ENCODE measurements at places on chromosomes 2 and 18. TPM values are rescaled to one million over a fixed set of nuclear protein-coding genes. Genes with fewer than 3 reads are reported as not detected.

- DNase-seq = peak; percentile 27
Measured at GRCh38 chr2:26068602-26069298, 34.9 kb downstream of the RAB10 start.

DNA sequence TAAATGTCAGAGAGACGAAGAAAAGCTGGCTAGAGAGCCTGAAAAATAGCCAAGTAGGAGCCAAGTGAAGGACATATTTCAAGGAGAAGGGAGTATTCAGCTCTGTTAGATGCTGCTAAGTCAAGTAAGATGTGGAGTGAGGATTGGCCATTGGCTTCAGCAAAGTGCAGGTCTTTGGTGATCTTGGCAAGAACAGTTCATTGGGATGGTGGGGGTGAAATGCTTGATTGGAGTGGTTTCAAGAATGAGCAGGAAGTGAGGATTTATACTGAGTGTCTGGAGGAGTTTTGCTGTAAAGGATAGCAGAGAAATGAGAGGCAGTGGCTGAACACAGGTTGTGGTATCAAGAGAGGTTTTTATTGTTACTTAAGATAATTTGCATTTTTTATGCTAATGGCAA is 139.7 kb downstream of the PRPF40A start:
- no peak for DNase-seq

DNA sequence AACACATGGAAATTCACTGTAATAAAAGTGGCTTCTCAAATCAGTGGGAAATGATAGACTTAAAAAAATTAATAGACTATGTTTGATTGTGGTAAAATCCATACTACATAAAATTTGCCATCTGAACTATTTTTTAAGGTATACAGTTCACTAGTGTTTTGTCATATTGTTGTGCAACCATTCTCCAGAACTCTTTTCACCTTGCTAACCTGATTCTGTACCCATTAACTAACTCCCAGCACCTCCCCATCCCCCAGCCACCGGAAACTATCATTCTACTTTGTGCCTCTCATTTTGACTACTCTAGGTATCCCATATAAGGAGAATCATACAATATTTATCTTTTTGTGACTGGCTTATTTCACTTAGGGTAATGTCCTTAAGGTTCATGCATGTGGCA is 153.3 kb downstream of the PTPRM start:
- DNase-seq = no peak

The LTBP1 gene
- total RNA-seq = 111 TPM

DNA sequence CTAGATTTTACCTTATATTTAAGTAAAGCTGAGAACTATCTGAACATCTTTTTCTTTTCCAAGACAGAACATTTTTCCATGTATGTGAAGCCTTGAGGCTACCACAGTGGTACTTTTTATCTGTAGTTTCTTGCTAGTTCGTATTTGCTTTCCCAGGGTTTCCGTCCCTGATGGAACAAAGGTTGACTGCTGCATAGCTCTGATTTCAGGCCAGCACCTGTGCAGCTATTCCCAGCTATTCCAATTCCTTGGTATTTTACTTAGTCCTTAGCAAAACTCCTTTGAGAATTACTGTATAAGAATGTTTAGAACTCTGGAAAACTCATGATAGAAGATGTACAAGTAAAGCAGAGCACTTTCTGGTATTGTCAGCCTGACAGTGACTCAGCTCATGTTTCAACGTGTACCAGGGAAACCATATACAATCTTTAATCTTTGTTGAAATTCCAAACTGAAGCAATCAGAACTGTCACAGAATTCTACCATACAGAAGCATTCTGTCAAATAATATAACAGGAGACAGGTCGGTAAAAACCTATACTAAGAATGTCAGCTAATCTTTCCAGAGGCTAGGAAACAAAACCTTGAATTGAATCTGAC is 162.2 kb downstream of the PKP4 start:
- no peak for DNase-seq

- DNase-seq = no peak
Measured at GRCh38 chr2:151845884-151846283, 17.7 kb upstream of the ARL5A start.

DNA sequence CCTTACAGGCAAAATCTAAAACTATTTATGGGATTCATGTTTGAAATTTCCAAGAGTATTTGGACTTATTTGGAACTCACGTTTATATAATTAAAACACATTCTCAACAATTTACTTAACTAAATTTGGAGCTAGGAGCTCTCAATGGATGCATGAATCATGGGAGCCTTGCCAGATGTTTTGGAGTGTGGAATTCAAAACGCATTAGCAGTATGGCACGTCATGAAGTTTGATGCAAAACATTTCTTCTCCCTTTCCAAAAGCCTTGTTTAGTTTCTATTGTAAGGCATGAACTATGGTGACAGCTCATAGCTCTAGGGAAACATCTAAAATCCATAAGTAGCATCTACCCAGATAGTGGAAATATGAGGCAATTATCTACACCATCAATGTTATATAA is 701.6 kb downstream of the SATB2 start:
- peak; percentile 80 for DNase-seq

The MEP1B gene
- not detected for total RNA-seq

The ZNF385B gene
- 0.89 TPM for total RNA-seq

The COL4A3 gene
- 0.20 TPM for total RNA-seq

- no peak for DNase-seq
Measured at GRCh38 chr2:149164827-149165226, 126.3 kb downstream of the LYPD6B start.

GRCh38 chr2:238387332-238387731 is 39.4 kb upstream of the ASB1 start:
- no peak for DNase-seq

DNA sequence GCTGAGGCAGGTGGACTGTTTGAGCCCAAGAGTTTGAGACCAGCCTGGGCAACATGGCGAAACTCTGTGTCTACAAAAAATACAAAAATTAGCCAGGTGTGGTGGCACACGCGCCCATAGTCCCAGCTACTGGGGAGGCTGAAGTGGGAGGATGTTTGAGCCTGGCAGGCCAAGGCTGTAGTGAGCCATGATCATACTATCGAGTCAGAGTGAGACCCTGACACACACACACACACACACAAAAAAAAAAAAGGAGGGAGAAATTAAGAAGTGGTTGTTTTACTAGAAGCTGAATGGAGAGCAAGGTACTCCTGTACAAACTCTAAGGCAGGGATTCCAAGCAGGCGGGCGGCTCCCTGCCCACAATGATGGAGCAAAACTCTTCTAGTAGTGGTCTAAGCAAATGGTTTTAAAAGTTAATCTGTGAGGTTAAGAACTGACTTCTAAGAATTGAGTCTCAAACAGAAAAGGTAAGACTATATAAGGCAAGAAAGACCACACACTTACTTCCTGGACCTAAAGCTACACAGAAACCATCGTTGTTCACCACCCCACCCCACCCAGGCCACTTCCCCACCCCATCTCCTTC is 2.6 kb downstream of the ANKRD44 start:
- no peak for DNase-seq

DNA sequence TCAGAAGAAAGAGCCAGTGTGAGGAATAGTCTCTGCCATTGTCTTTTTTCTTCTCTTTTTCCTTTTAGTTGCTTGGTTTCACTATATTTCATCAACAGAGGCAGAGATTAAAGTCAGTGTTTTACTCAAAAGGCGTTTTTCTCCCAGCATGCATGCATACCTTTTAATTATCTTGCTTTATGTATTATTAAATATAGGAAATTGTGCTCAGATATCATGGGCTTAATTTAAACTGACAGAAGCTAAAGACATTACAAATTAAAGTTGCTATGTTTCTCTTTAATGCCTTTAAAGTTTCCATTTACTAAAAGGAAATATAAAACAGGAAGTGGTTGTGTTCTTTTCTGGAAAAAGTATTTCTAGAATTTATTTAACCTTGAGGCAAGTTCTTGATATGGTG is 223.3 kb upstream of the ATP5MC3 start:
- no peak for DNase-seq

The SERPINB12 gene
- total RNA-seq = 64.6 TPM

The IHH gene
- total RNA-seq = 0.10 TPM

The GPBAR1 gene
- total RNA-seq = 0.39 TPM

DNA sequence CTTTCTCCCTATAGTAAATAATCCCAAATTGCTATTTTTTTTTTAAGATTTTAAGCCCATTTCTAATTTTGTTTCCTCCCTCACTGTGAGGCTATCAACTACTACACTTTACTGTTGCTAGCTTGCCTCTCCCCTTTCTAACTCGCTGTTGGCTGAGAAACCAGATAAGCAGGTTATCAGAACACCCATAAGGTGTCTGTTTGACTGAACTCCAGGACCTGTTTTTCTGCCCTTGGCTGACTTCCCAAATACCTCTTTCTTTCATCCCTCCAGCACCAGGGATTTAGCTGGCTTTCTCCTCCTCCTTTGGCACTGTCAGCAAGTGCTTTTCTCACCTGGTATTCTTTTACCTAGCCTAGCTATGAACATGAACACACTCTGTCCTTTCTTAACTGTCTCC is 11.1 kb downstream of the TRAK2 start:
- DNase-seq = no peak

GRCh38 chr2:162885281-162886070 is 46.9 kb upstream of the KCNH7 start:
- DNase-seq = no peak

The CHRNG gene
- total RNA-seq = 1.6 TPM

The GALNT1 gene
- 76.7 TPM for total RNA-seq

- DNase-seq = no peak
Measured at GRCh38 chr2:239146011-239146641, 254.7 kb downstream of the HDAC4 start.

The CNDP2 gene
- 34.9 TPM for total RNA-seq

The FAM110C gene
- total RNA-seq = 3.6 TPM

GRCh38 chr18:2662990-2663389 is 7.5 kb downstream of the SMCHD1 start:
- no peak for DNase-seq

The SULT1C4 gene
- total RNA-seq = 14.7 TPM

DNA sequence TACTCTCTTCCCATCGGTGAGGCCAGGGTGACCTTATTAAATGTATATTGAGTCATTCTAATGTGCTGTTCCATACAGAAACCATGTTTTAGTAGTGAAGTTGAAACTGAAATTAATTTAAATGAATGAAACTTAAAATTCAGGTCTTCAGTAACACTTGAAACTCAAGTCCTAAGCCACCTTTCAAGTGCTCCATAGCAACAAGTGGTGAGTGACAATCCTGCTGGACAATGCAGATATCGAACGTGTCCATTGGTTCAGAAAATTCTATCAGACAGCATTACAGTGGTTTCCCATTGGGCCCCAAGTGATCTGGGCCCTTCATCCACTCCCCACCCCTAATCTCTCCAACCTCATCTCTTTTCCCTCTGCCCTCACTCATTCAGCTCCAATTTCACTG is 48.7 kb downstream of the HNMT start:
- DNase-seq = no peak

DNA sequence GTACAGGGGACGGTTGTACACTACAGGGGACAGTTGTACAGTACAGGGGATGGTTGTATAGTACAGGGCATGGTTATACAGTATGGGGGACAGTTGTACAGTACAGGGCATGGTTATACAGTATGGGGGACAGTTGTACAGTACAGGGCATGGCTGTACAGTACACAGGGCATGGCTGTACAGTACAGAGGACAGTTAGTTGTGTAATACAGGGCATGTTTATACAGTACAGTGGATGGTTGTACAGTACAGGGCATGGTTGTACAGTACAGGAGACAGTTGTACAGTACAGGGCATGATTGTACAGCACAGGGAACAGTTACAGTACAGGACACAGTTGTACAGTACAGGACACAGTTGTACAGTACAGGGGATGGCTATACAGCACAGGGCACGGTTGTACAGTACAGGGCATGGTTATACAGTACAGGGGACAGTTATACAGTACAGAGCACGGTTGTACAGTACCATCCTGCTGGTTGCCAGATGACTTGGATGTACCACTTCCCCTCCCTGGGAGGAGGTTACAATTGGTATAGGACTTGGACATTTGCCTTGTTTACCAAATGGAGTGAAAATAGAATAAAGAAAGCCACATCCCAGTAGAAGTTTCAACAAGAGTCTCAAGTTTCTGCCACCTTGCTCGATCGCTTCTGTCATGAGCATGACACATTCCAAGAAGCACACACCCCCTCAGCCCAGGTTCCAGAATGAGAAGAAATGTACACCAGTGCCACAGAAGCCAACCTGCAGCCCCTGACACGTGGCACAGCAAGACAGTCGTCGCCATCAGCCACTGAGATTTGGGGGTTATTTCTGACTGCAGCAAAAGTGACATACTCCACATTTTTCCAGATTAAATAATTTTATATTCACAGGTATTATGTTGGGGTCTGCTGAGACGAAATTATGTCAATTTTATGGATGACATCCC is 16.0 kb downstream of the CYRIA start:
- no peak for DNase-seq

DNA sequence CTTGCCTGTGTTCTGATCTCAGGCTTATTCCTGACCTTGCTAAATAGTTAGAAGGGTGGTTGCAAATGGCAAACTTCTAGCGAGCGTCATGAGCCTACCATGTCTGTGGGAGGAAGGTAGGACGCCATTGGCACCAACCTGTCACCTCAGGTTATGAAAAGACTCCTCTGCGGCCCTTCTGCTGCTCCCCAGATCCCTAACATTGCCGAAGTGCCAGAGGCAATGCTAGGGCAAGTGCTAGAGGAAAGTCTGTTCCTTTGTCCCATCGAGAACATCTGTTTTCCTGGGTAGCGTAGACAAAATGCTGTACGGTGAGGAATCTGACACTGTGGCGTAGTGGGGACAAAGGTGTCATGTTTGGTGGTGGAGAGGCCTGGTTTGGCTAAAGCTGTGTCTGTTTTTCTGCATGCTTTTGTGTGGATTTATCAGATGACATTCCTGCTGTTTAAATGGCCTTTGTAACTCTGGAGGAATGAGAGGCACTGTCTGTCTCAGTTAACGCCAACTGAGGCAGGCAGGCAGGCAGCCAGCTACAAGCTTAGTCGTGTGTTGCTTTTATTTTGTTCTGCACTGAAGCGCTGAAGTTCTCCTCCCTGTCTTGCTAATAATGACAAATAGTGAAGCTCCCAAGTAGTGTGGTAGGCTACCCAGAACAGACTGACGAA is 94.1 kb downstream of the PRPF40A start:
- DNase-seq = no peak

The ST8SIA3 gene
- total RNA-seq = not detected

DNA sequence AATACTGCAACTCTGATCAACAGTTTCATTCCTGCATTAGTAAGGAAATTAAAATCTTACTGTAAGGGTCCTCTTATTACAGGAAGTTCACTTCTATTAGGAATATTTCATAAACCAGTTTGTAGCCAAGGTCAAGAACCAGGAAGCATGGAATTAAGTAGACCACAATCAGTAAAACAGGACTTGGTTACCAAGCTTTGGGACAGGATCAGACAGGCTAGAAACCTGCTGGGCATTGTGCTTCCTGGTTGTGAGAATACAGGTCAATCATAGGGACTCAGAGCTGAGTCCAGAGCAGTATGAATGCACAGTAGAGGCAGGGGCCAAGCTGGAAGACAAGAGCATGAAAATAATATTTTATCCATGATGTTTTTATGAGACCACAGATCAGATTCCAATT is 248.0 kb downstream of the IKZF2 start:
- no peak for DNase-seq

- no peak for DNase-seq
Measured at GRCh38 chr2:102032368-102033030, 40.7 kb downstream of the IL1R2 start.

The PTPRN gene
- total RNA-seq = not detected

GRCh38 chr2:85326406-85327159 is 1.2 kb downstream of the TGOLN2 start:
- no peak for DNase-seq

GRCh38 chr2:191927991-191928390 is 81.1 kb upstream of the CAVIN2 start:
- DNase-seq = no peak

The CCL20 gene
- 33.2 TPM for total RNA-seq

GRCh38 chr2:72770879-72771461 is 54.9 kb downstream of the EXOC6B start:
- peak; percentile 55 for DNase-seq

GRCh38 chr2:70078384-70078783 is 8.9 kb upstream of the PCBP1 start:
- DNase-seq = no peak

All from skin of body (tissue), 3 donors.